ENCODE measurements at places on chromosomes 7 and 10.

- no peak for DNase-seq
Observed at GRCh38 chr10:113313048-113313602, 239.7 kb upstream of the HABP2 start.

- DNase-seq = no peak
Observed at GRCh38 chr10:133167693-133168616, 7.9 kb downstream of the KNDC1 start.

- no peak for DNase-seq
Observed at GRCh38 chr7:75646571-75647102, 92.1 kb downstream of the HIP1 start.

- DNase-seq = peak; percentile 67
Observed at GRCh38 chr7:34091321-34091917, 186.1 kb downstream of the BMPER start.

- no peak for DNase-seq
Observed at GRCh38 chr7:98764946-98765345, 104.9 kb downstream of the TMEM130 start.

DNA sequence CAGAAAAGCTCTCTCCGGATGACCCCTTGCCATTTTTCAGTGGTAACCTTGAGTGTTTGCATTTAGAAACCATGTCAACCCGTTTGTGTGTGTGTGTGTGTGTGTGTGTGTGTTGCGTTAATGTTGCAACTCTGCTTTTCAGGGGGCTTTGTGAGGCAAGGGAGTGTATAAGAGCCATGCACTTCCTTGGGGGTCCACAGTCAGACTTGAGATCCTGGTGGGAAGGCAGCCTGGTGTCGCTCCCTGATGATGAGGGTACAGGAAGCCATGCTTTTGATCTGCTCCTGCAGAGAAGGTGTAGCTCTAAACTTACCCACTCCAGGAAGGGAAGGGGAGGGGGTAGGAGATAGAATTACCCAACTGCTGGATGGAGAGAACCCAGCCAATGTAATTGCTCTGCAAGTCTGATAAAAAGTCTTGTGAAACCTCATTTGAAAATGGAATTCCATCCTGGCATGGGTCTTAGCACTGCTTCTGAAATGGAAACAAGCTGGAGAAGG lies 10.7 kb downstream of the GRK5 start:
- peak; percentile 76 for DNase-seq

DNA sequence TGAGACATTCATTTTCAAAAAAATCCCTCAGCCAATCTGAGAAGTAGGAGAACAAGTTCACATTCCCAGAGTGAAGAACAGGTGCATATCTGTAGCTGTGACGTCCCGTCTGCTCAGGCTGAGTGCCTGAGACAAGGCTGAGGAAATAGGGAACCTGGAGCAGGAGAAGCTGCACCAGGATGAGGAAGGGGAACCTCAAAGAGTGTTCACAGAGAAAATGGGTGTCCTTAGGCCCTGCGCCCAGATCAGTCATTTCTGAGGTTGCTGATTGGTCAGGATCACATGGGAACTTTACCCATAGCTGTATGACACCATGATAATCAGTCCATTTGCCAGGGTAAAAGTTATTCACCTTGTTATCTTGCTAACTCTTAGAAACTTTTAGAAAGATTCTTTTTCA lies 34.2 kb upstream of the TARP start:
- no peak for DNase-seq

DNA sequence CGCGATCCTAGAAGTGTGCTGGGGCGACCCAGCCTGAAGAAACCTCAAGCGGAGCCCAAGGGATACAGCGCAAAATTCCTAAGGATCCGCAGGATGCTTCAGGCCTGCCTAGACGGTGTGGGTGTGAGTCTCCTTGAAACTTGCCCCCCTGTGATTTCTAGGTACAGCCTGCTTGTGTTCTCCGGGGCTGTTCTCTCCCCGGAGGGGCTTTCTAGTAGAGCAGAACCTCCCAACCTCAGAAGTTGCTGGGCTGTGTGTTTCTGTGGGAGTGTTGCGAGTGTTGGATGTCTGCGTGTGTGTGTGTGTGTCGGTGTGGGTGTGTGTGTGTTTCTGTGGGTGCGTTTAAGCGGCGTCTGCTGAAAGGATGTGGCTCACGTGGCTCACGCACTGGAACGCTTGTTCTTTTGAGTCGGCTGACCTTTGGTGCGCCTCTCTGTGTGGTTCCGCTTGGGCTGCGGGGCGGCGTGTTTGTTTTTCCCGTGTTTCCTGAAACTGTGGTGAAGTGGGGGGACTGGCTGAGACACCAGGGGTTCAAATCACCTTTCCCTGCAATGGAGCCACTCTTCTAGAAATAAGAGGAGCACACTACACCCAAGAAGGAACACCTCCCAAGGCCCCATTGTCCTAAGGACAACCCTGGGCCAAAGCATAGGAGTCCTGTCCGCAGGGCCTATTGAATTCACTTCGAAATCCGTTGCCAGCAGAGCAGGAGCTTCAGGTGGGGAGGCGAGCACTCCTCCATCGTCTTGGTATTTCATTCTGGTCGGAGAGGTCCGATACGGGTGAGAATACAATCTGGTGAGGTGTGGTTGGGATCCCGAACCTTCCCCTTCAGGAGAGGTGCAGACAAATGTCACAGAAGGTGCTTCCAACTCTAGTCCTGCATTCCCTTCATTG lies 25.1 kb upstream of the ZNF273 start:
- no peak for DNase-seq

DNA sequence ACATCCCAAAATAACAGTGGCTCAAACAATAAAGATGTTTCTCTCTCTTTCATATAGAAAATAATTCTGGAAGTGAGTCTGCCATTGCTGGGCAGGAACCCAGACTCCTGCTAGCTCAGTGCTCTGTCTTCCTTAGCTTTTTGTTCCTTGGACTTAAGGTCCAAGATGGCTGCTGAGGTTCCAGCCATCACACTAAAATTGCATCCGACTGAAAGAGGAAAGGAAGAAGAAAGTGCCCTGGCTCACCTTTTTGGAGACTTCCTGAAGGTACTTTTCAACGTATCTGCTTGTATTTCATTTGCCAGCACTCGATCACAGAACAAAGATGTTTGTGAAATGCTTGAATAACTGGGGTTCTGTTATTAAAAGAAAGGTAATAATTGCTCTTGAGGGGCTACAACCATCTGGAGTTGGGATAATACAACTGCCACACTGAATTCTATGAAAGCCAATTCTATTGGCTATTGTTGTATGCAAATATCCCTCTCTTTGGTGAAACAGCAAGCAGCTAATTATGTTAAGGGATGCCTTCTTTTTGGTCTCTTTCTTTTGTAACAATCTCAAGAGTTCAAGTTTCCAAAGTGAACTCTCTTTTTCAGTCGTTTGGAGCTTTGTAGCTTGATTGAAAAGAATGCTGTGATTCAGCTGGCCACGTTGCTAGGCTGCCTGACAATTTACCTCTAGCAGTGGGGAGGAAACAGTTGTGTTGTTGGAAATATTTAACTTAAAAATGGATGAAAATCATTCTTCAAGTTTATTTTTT lies 83.9 kb downstream of the BAMBI start:
- DNase-seq = no peak

DNA sequence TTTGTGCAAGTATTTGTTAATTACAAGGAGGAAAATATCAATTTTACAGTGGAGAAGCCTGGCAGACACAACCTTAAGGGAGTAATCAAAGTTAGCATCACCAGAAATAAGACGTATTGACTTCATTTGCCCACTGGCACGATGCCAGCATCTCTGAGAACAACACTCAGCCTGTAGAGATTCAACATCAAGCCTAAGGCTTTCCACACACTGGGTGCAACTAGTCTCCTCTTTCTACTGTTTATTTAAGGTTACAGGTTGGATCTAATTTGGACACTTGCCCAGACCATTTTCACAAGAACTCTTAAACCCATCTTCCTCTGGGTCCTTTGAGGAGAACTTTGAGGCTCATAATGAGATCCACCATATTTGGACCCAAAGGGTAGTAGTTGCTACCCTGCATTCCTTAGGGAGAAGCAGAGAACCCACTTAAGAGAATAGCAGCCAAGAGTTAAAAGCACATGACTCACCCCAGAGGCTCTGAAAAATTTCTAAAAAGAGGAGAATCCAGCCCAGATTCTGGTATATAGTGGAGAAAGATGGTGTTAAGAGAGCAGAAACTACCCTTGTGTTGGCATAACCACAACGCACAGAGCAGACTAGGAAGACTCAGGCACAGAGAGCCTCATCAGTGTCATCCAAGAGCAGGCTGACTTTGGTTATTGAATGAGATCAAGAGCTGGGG lies 97.3 kb downstream of the CCDC71L start:
- peak; percentile 42 for DNase-seq
